ENCODE measurements at places on chromosomes 7 and 10. TPM values are rescaled to one million over a fixed set of nuclear protein-coding genes. Genes with fewer than 3 reads are reported as not detected.

DNA sequence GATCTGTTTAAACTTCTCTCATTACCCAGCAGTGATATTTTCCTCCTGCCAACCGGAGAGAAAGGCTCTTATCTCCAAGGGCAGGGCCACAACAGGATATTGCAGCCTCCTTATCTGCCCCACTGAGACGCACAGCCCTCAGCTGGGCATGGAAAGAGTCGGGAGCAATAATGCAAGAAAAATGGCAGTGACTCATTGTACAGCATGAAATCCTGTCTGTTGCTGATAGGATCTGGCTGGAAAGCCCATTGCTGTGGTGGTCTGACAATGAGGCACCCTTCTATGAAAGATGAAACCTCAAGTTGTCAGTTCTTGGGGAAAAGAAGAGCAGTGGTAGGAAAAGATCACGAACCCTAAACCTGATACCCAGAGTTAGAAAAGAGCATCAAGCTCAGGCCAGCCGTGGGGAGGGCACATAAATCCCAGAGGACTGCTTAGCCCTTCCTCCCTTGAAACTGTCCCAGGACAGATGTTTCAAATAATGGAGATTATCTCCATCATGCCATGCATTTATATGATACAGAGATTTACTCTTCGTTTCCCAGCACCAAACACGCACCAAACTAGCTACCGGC lies 47.0 kb upstream of the FIGNL1 start:
- DNase-seq, result no peak

GRCh38 chr7:17304926-17305325 lies 6.5 kb downstream of the AHR start:
- DNase-seq, result no peak

- DNase-seq, result no peak
These were observed 17.2 kb upstream of the PSAP start for GRCh38 chr10:71868192-71868697.

DNA sequence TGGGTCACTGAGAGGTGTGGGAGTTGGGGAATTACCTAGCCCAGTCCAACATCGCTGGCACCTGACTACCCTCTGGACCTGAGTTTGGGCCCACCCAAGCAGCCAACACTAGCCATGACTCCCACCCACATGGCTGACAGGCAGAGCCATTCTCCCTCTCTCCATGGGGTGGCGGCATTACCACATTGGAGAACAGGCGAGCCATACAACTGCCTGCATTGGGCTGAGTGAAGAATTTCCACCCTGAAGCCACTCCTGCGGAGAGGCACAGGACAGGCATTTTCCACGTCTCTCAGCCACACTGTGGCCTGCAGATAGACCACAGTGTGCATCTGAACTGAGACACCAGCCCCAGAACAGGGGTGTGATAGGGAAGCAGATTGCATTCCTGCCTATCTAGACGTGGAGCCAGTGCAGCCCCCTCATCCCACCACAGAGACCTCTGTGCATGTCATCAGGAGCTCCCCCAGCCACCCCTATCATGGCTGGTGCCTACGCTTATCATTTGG lies 58.2 kb upstream of the ANTXRL start:
- DNase-seq, result no peak

- DNase-seq, result no peak
These were observed 12.5 kb downstream of the CALML5 start for GRCh38 chr10:5486853-5487235.

DNA sequence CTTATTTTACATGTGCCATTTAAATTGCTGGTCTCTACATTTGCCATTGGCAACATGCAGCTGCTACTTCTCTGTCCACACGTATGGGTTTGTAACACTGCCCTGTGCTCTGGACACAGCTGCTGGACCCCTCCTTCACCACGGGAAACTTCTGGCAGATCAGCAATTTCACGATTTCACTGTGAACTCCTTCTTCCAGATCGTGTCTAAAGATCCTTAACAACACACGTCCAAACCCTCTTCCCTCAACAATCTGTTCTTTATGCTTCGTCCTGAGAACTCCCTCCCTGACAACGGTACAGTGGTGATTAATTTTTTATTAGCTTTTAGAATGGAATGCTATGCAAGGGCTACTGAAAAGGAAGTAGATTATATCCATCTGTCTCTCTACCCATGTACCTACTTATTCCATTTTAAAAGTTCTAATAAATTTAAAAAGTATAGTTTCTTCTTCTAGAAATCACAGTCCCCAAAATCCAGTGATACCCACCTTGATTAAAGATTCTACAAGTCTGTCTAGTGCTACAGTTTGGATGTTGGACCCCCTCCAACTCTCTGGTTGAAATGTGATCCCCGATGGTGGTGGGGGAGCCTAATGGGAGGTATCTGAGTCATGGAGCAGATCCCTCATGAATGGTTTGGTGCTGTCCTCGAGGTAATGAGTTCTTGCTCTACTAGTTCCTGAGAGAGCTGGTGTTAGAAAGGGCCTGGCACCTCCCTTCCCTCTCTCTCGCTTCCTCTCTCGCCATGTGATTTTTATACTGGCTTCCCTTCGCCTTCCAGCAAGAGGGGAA lies 81.0 kb downstream of the KIAA1549 start:
- DNase-seq, result no peak

C7orf33 gene
- not detected for total RNA-seq

STOX1 gene
- total RNA-seq, result 0.67 TPM

PSMC2 gene
- 125 TPM for total RNA-seq

NPS gene
- not detected for total RNA-seq

Data from GM12878 (cell line).